ENCODE measurements at places on chromosomes 13 and 19.

DNA sequence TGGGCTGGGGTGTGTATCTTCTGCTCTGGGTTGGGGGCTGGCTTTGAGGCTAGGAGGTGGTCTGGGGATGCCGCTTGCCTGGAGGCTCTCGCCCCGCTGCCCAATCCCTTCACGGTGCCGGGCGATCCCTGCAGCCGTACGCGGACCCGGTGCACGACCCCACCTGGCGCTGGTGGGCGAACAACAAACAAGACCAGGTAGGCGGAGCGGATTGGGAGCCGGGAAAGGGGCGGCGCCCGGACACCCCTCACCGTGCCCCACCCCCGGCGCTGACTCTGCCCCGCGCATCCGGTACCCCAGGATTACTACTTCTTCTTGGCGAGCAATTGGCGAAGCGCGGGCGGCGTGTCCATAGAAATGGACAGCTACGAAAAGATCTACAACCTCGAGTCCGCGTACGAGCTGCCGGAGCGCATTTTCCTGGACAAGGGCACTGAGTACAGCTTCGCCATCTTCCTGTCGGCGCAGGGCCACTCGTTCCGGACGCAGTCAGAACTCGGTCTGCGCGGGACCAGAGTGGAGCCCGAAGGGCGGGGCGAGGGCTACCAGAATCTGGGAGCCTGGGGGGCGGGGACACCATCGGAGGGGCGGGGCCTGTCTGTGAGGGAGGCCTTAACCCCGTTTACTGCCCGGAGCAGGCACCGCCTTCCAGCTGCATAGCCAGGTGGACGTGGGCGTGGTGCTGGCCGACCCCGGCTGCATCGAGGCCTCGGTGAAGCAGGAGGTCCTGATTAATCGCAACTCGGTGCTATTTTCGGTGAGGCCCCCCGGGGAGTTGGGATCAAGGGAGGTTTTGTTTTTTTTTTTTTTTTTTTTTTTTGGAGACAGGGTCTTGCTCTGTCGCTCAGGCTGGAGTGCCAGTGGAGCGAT is 12.1 kb upstream of the PSMD8 start:
- DNase-seq = peak; percentile 90

DNA sequence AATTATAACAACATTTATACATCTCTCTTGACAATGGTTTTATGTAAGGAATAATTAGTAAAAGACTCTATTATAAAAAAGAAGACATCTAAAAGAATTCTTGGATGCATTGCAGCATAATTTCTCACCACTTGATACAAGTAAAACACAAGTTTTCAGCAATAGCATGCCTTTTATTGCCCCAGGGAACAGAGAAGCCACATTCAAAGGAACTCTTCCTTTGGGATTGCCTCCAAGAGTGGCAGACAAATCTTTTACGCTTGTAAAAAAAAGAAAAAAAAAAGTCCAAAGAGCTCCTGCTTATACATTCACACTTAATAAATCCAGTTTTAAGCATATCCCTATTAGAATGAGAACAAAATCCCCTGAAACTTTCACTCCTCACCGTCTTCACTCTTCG is 2357.8 kb upstream of the PCDH20 start:
- DNase-seq = no peak

DNA sequence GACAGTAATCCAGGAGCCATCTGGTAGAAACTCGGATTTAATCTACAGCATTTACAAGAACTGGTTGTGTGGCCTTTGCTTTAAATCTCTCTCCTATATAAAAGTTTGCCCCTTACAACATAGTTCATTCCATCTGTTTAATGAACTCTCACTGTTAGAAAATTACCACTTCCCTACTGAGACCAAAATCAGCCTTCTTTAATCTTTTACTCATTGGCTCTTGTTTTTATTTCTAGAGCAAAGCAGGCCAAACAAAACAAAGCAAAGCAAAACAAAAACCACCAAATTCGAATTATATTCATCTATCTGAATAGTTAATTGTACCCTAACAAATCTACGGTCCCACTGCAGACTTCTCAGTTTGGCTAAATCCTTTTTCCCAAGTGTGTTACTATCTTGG is 127.0 kb downstream of the UGGT2 start:
- DNase-seq = no peak

DNA sequence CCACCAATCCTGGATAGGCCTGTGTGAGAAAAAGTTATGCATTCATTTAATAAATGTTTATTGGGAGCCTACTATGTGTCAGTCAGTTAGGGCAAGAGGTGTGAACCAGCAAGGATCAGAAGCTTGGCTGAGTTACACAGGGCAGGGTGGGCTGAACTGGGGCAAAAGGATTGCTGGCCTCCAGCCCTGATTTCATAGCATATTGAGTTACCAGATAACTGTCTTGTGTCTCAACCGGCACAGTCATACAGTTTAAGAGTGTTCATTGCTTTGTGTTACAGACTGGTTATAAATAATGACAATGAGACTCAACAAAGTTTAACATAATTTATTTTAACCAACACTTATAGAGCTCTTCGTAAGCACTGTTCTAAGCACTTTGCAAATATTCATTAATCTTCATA is 253.8 kb downstream of the DLEU7 start:
- DNase-seq = no peak

DNA sequence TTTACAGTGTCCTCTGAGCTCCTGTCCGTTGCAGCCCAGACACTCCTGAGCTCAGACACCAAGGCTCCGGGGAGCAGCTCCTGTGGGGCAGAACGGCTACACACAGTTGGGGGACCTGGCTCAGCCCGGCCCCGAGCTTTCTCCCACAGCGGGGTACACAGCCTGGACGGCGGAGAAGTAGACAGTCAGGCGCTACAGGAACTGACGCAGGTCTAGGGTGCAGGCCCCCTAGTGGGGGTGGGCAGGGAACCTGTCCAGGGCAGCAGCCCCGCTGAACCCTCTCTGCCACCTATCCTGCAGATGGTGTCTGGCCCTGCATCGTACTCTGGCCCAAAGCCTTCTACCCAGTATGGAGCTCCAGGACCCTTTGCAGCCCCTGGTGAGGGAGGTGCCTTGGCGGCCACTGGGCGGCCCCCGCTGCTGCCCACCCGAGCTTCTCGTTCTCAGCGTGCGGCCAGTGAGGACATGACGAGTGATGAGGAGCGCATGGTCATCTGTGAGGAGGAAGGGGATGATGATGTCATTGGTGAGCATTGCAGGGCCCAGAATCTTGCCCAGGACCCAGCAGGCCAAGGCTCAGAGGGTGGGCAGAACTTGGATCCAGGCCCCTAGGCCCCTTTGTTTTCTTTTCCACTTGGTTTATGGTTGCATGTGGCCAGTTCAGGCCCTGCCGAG is 12.9 kb upstream of the PRR19 start:
- DNase-seq = no peak

GRCh38 chr13:76707360-76707759 is 178.8 kb downstream of the KCTD12 start:
- no peak for DNase-seq

DNA sequence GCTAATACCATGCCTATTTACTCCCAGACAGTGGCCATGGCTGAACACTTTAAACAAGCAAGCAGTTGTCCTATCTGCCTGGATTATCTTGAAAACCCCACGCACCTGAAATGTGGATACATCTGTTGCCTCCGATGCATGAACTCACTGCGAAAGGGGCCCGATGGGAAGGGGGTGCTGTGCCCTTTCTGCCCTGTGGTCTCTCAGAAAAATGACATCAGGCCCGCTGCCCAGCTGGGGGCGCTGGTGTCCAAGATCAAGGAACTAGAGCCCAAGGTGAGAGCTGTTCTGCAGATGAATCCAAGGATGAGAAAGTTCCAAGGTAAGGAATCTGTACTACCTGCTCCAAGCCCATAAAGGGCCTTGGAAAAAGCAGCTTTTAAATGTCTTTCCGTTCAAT is 8.6 kb downstream of the RFPL4AL1 start:
- DNase-seq = no peak

GRCh38 chr19:50896591-50897190 is 14.5 kb downstream of the KLK4 start:
- DNase-seq = peak; percentile 59

GRCh38 chr13:31441800-31442510 is 242.2 kb downstream of the B3GLCT start:
- DNase-seq = no peak
